ENCODE measurements at places on chromosomes 7 and 10.

- no peak for DNase-seq
These were observed 7.6 kb downstream of the FAM53B start for GRCh38 chr10:124736491-124737136.

GRCh38 chr7:65379318-65379717, 5.7 kb downstream of the ZNF92 start:
- no peak for DNase-seq

- DNase-seq: no peak
These were observed 82.6 kb downstream of the DNMBP start for GRCh38 chr10:99926925-99927720.

- no peak for DNase-seq
These were observed 67.7 kb downstream of the ELAPOR2 start for GRCh38 chr7:86991771-86992191.

DNA sequence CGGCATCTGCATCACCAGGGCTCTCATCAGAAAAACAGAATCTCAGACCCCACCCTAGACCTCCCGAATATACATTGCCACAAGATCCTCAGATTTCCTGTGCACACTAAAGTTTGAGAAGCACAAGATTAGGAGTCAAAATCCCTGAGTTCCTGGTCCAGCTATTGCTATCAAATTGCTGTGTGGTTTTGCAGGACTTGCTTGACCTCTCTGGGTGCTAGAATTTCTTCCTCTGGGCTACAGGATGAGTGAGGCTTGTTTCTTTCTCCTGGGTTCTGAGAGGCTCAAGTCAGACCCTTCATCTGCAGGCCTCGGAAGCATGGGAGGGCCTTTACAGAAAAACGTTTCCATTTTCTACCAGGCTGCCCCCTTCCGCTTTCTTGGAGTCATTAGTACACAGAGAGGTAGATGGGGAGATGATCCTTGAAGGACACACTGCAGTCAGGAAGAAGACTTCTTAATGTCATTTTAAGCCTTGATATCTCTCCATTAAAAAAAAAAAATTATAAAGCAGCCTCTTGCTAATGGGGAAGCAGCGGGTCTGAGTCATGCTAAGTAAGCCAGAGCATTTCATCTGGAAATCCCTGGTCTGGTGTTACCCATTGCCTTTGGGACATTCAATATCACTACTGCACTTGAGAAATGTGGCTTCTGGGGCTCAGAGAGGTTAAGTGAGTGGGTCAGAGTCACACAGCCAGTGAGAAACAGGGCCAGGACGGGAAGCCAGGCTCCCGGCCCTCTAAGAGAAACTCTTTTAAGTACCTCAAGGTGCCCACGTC, 173.5 kb downstream of the KCNMA1 start:
- no peak for DNase-seq

DNA sequence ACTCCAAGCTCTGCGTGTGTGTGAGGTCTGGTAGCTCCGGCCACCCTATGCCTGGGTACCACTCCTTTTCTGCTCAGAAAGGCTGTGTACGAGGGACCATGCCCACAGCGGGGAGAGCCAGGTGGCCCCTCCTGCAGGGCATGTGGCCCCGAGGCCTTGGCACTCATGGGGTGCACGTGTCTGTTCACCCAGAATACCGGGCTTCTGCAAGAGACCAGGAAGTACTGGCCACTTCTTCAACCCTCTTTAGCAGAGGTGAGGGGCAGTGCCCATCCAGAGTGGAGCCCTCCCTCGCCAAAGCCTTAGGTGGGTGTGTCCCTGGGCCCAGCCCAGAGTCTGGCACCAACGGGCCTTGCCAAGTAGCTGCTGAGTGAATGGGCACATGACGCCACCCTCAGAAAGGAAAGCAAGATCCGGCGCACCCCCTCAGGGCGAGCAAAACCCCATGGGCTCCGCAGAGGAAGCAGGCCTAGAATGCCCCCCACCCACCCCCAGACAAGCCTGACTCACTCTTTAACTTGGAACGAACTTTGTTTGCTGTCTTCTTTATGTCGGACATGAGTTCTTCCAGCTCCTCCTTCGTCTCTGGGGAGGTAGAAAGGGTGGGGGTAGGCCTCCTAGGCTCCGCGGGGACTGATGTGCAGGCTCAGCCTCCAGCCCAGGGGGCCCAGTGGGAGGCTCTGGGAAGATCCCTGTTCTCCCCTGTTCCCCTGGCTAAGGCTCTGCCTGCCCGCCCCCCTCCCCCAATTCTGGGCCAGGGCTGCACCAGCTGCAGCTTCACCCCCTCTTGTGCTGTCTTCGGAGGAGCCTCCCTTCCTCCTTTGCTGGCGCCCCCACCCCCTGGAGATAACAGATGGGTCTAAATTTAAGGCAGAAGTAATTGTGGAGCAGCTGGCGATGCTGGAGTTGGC, 14.6 kb downstream of the STX1A start:
- no peak for DNase-seq

GRCh38 chr7:129741743-129742213, 130.3 kb downstream of the NRF1 start:
- no peak for DNase-seq

GRCh38 chr7:90092506-90092905, 61.8 kb upstream of the STEAP1 start:
- DNase-seq: no peak

GRCh38 chr7:101854084-101854865, 36.8 kb downstream of the CUX1 start:
- DNase-seq: no peak

- no peak for DNase-seq
These were observed 1.0 kb upstream of the PBLD start for GRCh38 chr10:68333440-68334431.

DNA sequence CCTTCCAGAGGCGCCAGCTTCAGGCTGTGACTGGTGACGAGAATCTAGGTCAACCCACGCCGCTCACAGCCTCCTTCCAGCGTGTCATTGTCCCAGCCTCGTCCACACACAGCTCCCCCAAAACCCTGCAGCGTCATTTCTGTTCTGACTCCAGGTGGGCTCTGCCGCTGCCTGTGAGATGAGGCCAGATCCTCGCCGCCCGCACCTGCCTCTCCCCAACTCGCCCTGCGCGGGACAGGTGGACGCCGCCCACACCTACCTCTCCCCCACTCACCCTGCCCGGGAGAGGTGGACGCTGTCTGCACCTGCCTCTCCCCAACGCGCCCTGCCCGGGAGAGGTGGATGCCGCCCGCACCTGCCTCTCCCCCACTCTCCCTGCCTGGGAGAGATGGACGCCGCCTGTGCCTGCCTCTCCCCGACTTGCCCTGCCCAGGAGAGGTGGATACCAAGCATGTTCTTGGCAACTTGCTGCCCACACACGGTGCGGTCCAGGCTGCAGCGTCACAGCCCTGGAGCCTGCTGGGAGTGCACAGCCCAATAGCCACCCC, 32.0 kb upstream of the CFAP46 start:
- DNase-seq: no peak

DNA sequence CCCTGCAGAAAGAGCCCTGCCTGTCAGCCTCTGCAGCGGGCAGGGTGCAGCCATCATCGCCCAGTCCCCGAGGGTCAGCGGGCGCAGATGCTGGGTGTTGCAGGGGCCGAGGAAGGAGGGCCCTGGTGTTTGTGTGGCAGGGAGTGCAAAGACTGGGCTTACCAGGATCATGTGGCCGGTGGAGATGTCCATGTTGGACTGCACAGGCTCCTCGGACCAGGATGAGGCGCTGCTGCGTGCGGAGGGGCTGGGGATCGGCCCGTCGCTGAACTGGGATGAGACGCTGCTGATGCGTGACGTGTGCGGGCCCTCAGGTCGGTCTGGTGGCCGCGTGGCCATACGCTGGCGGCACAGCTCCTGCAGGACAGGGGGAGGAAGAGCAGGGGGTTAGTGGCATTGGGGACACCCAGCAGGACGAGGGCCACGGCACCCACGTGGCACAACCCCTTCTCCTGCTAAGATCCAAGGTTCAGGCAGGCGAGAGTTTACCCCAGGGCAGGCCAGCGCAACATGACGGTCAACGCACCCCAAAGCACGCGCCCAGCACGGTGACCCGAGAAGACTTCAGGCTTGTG, 319.5 kb downstream of the DNAJB6 start:
- no peak for DNase-seq

DNA sequence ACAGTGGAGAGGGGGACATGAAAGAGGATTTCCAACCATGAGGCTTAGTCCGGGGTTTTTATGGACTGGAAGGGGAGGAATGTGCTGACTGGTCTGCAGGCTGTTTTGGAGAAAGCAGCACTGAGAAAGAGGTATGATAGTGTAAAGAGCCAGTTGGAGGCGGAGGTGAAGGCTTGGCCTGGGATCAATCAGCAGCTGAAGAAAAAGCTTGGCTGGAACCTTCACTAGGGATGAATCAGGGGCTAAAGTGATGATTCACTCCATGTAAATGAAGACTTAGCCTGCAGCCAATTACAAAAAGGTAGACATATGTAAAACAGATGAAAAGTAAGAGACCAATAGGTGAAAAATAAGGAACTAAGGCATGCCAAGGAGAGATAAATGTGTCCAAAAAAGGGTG, 1382.6 kb downstream of the GATA3 start:
- no peak for DNase-seq

GRCh38 chr7:119281181-119281846, 991.7 kb upstream of the KCND2 start:
- DNase-seq: no peak

DNA sequence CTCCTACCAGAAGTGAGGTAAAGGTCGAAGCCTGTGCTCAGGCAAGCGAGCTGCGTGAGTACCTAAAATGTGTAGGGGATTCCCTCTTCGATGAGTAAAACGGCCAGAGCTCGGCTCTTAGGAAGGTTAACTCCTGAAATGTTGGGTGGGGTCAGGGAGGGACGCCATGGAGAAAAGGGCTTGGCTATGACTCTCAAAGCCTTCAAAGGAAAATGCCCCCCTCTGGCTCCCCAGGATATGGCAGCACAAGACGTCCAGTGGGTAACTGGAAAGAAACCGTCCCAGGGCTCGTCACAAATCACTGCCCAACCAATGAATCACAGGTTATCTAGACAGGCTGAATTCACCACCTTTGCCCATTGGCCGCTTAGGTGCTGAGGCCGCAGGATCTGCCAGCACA, 58.0 kb downstream of the CALML3 start:
- DNase-seq: no peak

- no peak for DNase-seq
These were observed 97.9 kb upstream of the MXI1 start for GRCh38 chr10:110109511-110109910.

DNA sequence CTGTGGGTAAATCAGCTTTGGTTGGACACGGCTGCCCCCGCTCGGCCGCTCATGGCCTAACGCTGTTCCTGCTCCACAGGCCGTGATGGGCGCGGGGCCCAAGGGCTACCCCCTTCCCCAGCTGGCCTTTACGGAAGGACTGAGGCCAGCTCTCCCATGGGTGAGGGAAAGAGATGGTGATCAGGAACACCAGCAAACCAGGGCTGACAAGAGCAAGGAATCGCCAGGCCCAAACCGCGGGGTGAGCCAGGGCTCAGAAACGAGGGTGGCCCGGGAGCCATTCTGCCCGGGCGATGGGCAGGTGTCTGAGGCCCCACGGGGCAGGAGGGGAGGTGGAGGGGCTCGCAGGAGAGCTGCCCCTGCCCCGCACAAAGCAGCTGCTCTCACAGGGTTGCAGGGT, 26.6 kb downstream of the GPER1 start:
- no peak for DNase-seq

Data from central memory CD4-positive, alpha-beta T cell (primary cell).